ENCODE measurements at places on chromosomes 5 and 9.

- no peak for DNase-seq
These were observed 116.8 kb upstream of the TBC1D2 start for GRCh38 chr9:98372077-98372836.

DNA sequence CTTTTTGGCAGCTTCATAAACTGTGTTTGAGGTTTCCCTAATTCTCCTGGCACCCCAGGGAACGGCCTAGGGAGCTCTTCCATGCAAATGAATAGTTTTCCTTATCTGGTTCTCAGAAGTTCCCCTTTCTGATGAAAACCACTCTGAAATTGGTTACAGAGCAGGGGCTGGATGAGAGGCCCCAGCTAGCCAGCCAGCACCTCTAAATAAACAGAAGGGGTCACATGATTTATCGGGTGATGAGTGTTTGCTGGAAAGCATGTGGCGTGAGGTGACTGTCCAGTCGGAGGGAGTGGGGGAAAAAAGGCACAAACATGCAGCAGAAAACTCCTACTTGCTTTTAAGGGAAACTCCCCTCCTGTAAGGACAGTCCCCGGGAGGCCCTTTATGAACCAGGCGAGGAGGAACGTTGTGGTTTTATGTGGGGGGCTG lies 261.2 kb upstream of the ANKRD55 start:
- no peak for DNase-seq

DNA sequence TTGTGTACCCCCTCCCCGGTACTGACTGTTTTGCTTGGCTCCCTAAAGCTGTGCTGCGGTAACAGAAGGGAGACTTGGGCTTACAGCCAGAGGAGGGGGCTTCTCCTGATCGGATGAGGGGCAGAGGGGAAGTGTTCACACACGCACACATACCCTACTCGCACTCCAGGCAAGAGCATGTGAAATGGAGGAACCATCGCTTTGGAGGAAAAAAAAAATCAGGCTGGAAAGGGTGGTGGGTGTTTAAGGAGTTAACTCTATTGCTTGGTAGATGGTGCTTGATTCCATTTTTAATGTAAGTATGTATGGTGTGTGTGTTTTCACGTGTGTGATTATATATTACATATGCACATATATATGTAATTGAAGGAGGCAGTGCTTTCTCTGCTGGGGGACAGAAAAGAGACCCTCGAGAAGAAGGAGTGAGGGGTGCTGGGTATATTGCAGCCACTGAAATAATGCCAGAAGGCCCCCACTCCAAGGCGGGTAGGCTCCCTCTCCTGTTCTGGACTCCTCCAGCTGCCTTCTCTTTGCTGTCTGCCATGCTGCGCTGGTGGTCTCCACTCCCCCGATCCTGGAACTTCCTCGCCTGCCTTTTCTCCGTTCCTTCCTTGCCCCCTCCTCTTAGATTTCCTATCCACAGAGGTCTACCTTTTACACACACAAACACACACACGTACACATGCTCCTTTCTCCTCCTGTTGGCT lies 721 bp downstream of the GRIA1 start:
- no peak for DNase-seq

- DNase-seq: no peak
These were observed 32.1 kb upstream of the CLINT1 start for GRCh38 chr5:157890836-157891597.

- DNase-seq: no peak
These were observed 734.8 kb downstream of the TLE1 start for GRCh38 chr9:80954521-80954920.

DNA sequence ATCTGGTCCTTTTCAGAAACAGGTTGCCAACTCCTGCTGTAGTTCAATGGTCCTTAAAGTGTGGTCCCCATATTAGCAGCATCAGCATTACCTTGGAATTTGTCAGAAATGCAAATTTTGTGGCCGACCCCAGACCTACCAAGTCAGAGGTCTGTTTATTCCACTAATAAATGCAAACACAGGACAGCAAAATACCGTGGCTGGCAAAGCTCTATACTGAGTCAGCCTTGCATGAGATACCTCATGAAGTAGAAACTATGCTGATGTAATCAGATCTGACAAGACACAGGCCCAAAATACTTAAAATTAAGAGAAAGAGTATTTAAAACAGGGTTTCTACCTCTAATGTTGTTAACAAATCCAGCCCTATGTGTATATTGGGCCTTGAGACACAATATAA lies 3.0 kb downstream of the GOLM1 start:
- no peak for DNase-seq

GRCh38 chr5:157026789-157027424 lies 32.0 kb downstream of the HAVCR1 start:
- peak; percentile 63 for DNase-seq

DNA sequence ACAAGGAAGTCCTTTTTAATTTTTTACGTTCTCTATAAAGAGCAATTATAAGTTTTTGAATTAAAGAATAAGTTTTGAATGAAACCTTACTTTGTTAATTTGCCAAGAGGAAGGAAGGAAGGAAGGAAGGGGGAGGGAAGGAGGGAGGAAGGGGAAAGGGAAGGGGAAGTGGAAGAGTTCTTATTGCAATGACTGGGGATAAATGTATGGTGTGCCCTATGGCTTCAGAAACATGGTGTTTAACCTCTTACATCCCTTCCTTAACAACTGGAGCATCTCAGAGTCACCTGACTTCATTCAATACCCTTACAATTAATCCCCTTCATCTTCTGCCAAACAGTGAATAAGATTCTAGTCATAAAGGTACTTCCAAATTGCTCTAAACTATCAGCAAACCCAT lies 16.0 kb downstream of the CEMIP2 start:
- DNase-seq: no peak

DNA sequence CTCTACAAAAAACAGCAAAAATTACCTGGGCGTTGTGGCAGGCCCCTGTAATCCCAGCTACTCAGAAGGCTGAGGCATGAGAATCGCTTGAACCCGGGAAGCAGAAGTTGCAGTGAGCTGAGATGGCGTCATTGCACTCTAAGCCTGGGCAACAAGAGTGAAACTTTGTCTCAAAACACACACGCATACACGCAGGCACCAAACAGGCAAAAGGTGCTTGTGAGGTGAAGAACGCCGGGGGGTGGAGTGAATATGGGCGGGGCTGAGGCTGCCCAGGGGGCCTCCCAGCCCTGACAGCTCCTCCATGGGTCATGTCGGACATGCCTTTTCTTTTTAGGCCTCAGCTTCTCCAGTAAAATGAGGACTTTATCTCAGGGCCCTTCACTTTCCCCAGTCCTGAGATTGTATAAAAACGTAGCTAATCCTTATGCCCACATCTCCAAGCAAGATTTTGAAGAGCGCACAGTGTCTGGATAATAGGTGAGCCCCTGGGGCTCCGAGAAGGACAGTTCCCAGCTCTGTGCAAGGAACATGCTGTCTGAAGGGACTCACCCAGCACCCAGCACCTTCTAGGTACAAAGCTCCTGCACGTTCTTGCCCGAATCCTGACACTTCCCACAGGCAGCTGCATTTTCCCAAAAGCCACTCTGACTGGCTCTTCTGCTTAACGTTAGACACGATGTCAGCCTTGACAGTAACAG lies 168.3 kb downstream of the COL23A1 start:
- no peak for DNase-seq

DNA sequence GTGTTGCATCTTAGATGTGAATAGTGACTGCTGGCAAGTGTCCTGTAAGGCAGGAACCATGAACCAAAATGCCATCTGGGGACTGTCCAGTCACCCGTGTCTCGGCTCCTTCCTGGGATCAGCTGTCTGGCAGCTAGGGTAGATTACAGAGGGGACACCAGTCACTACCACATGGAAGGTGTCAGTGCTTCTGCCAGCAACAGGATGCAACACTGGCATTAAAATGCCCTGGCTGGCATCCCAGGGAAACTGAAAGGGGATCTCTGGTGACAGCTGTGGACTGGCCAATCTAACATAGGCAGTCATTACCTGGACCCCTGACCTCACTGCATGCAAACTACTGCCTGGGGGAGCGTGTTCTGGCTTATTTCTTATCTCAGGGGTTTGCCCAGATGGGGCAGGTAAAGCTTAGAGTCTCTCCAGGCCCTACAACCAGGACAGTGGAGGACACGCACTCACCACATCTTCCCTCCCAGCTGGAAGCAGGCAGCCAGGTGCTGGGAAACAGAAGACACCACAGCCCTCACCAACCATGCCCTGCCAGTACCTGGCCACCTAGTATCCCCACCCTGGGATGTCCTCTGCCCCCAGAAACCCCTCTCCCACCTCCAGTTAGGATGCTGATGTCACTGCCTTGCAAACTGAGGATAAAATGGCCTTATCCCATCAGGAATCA lies 83.8 kb downstream of the SEMA4D start:
- no peak for DNase-seq

GRCh38 chr5:173715607-173716006 lies 99.2 kb upstream of the BOD1 start:
- peak; percentile 33 for DNase-seq

DNA sequence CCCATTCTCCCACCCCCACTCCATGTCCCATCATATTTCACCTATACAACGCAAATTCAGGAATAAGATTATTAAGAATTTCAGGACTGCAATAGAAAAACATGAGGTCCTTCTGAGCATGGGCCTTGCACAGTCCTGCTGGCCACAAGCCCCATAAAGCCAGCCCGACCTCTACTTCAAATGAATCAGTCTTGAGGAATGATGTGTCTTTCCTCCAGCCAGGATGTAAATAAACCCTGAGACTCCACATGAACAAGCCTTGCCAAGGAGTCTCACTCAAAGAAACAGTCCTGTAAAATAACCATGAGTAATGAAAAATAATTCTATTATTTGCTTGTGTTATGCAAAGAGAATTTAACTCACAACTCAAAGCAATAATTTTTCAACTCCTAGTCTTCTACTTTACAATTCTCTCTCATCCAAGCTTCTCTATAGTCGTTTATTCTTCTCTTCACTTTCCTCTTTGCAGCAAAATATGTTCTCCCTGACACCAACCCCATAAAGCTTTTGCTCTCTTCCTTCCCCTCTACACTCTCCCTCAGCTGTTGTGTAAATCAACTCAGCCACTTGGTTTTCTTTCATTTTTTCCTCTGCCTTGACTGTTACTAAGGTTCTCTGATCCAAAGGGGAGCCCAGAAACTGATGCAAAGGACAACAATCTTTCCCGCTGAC lies 140.1 kb upstream of the MOCS2 start:
- DNase-seq: no peak
